ENCODE measurements at places on chromosomes 12 and 14.

DNA sequence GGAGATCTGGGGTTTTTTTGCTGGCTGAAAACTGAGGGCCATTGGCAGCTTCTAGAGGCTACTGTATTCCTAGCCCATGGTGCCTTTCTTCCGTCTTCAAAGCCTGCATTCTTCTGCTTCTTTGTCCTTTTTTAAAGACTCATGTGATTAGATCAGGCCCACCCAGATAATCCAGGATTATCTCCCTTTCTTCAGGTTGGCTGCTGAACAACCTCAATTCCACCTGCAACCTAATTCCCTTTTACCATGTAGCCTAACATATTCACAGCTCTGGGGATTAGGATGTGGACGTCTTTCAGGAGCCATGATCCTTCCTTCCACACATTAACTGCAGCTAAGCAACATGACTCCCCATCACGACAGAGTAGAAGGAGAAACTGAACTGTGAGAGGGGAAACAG is 985.5 kb downstream of the DIO2 start:
- DNase-seq: no peak

DNA sequence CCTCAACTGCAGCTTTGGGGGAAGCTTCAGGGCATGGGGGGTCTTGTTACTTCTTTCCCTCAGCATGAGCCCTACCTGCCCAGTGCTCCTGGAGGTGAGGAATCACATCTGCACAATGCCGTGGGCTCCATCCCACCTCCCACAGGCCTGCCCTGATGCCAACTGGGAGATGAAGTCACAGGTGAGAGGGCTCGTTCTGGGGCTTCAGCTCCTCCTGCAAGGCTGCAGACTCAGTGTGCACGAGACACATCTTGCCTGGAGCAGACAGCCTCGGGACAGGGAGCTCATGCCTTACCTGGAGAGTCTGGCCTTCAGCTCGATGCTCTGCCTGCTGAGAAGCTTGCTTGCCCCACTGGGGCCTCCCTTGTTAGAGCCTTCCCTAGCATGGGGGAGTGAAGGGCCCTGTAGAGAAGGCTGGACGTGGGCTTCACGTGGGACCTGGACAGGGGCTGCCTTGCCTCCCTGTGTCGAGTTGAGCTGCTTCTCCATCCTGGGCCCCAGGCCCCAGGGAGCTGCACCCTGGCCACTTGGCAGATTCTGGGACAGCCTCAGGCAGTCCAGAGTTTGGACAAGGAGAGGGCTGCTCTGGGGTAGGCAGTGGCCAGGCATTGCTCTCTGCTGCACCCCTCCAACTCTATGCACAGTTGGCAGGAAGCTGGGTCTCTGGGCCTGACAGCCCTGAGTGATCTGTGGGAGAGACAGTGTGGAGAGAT is 171.4 kb downstream of the KIF26A start:
- DNase-seq: no peak

- no peak for DNase-seq
Measured at GRCh38 chr12:94563286-94563685, 87.1 kb downstream of the TMCC3 start.

DNA sequence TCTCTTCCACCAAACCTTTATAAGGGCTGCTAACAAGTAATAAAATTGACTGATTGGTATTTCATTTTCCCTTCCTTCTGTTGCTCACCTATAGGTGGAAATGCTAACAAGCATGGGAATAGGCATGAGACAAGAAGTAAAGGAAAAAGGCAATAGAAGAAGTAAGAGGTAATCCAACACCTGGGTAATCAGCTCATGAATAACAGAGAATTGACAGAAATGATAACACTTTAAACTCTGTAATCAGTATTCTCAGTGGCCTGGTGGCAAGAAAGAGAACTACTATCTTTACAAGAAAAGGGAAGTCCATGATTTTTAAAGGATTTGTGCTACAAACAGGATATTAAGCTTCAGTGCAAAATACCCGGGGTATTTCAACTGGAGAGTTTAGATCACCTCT is 737.8 kb downstream of the RERGL start:
- no peak for DNase-seq

GRCh38 chr12:94133964-94134795 is 14.2 kb upstream of the PLXNC1 start:
- DNase-seq: no peak

- DNase-seq: no peak
Measured at GRCh38 chr14:93207468-93208308, 632 bp downstream of the UBR7 start.
